AG04450 (cell line): ENCODE measurements at places on chromosomes 2 and 18. TPM values are rescaled to one million over a fixed set of nuclear protein-coding genes. Genes with fewer than 3 reads are reported as not detected.

Gene CFC1
- polyA plus RNA-seq = not detected in 2 replicates

GRCh38 chr18:68484241-68484640 is 230.7 kb downstream of the TMX3 start:
- DNase-seq = no peak

- DNase-seq = no peak
Observed at GRCh38 chr2:193627187-193627926, 1432.6 kb upstream of the TMEFF2 start.

- DNase-seq = peak; percentile 70
Observed at GRCh38 chr2:31337860-31338259, 76.7 kb downstream of the XDH start.

- DNase-seq = no peak
Observed at GRCh38 chr2:232487385-232488096, at the start of gene ECEL1. ECEL1 (minus strand) TSS chr2:232487834; CDS start chr2:232486653, 1,181 bp downstream.

GRCh38 chr2:141393214-141393545 is 737.6 kb downstream of the LRP1B start:
- no peak for DNase-seq

DNA sequence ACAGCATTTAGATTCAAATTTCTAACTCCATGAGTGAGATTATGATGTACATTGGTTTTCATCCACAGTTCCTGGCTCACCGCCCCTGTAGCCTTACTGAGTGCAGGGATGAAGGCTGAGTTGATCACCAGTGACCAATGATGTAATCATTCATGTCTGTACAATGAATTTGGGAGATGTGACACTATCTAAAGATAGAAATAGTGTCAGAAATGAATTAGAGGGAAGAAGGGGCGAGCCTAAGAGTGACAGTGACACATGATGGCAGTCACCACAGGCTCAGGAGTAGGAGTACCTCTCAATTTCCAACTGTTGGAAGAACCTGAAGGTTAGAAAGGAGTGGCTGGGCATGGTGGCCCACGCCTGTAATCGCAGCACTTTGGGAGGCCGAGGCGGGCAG is 3.2 kb downstream of the METTL4 start:
- no peak for DNase-seq

- DNase-seq = no peak
Observed at GRCh38 chr2:196498962-196499361, 140.6 kb upstream of the CCDC150 start.

DNA sequence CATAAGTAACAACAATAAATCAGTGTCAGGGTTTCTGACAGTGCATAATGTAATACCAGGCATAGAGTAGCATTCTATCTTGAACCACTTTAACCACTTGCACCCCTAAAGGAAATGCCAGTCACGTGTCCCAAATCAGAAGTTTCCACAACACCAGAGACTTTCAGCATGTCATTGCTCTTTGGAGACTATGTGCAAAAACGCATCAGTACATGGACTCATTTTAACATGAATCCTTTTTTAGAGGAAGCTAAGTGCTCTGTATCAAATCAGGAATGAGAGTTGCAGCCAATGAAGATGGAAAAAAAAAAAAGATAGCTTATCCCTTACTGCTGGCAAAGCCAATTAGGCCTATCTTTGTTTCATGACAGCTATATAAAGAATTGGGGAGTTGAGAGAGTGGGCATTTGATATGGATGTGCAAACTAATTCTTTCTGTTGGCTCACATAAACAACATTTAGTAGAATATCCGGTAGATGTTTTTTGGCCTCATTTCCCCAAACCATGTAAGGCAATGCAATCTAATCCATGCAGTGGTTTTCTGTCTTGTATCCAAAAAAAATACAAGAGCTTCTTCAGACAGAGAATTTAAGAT is 353.1 kb downstream of the IRS1 start:
- DNase-seq = no peak
